ENCODE measurements at places on chromosomes 6 and 20.

DNA sequence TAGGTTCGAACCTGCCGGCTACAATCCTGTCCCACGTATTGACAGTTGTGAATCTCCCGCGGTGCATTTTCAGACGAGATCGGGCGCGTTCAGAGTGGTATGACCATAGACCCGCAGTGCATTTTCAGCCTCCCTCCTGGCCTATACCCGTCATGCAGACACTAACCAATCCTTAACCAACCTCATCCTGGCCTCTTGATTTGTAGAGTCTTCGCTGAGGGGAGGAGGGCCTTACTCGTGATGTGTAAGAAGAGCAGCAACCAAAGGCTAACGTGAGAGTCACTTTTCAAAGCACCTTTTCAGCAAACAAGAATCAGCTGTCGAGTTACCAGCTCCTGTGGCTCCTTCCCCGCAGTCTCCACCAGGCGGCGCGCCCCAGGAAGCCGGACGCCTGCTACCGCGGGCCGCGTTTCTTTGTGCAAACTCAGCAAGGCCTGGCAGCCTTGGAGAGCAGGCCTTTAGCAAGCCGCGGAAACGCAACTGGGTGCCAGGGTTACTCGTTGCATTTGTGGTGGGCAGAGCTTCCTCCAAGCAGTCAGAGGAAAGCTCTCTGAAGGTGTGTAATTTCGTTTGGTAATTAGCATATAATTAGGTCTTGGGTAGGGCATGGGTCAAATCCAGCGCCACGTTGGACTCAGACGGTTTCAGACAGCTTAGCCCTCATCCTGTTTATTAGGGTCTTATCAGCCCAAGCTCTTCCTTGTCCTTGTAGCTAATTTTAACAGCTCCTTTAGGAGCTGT lies 139.8 kb downstream of the OR2B2 start:
- peak; percentile 95 for DNase-seq

GRCh38 chr6:33787346-33787953 lies 1.5 kb downstream of the LEMD2 start:
- DNase-seq, result peak; percentile 80

- DNase-seq, result no peak
Observed at GRCh38 chr6:94367316-94367715, 948.0 kb upstream of the EPHA7 start.

DNA sequence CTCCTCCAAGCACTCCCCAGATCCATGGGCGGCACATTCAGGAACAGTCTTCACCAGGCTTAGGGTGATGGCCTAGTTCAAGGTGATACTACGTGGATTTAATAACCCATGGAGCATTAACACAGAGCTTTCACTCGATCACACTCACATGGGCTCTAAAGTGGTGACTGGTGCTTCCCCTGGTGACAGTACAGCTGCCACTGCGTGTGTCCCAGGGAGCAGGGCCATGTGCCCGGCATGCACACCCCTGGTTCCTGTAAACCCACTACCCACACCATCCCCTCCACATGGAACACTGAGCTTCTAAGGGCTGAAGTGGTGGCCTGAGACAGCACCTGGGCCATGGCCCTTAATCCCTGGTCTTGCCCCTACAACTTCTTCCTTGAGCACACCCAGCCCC lies 27.8 kb upstream of the APMAP start:
- DNase-seq, result no peak

DNA sequence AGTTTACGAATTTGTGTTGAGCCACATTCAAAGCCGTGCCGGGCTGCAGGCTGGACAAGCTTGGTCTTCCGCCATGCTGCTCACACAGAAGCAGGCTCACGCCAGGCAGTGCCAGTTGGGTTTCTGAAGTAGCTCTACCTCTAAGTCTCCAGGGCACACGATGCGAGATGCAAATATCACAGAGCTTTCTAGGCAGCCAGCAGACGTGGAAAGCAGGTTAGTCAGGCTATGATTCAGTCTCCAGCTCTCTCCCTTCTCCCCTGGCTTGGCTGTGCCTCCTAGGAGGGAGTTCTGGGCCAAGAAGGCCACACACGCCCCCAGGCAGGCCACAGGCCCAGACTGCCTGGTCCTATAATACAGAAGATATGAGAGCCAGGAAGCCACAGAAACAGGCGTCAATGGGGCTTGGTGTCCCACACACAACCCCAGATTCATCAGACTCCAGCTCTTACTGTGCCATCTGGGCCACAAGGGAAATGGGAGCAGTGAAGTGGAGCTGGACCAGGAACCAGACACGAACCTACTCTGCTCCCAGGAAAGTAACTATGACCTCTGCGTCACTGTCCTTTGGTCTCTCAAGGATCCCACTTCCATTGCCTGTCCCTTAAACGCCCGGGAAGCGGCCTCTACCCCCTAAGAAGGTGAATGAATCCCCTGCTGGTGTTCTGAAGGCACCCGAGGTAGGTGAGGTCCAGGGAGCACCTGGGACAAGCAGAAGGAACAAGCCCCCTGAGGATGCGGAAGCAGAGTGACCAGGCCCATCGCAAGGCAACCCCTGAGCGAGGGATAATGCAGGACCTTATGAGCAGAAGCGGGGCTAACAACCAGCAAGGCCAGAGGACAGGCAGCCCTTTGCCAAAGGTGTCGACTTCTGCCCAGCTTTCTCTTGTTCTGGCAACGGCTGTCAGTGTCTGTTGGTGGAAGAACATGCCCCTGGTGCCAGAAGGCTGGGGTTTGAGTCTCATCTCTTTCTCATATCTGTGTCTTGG lies 61.2 kb downstream of the GFOD1 start:
- peak; percentile 79 for DNase-seq

DNA sequence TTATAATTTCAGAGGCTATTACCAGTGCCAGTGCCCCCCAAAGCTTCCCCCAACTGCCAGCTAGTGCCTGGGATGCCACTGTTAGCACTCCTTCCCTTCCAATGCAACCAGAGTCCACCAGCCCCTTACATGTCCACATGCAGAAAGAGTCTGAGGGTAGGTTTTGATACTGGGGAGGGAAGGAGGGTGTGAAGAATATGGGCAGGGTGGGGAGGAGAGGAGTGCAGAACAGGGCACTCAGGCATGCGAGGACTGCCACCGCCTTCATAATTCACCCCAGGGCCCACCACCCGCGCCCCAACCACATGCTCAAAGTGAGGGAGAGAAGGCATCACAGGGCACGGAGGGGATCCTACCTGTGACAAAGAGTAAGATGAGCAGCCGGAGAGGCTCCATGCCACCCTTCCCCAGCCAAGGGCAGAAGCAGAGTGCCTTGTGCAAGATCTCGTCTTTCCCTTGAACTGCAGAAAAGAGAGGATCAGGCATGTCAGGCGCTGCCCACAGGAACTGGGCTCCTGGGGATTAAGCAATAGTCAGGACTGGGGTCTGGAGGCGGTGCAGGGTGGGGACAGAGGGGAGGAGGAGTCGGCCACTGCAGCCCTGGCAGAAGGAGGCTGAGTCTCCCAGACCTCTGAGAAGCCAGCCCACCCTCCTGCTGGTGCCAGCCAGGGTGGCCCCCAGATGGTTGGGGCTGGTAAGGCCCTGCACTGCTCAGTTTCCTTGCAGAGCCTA lies at the start of gene TREM2:
Gene TREM2 (minus strand): TSS at position 430 of the 732 bp plus-strand sequence. CDS start 34 bp downstream, at position 396.
- no peak for DNase-seq
